Peyer's patch (tissue), 4 donors: ENCODE measurements at places on chromosomes 3 and 15.

- DNase-seq = no peak
Measured at GRCh38 chr15:90205050-90205848, 4.1 kb downstream of the SEMA4B start.

DNA sequence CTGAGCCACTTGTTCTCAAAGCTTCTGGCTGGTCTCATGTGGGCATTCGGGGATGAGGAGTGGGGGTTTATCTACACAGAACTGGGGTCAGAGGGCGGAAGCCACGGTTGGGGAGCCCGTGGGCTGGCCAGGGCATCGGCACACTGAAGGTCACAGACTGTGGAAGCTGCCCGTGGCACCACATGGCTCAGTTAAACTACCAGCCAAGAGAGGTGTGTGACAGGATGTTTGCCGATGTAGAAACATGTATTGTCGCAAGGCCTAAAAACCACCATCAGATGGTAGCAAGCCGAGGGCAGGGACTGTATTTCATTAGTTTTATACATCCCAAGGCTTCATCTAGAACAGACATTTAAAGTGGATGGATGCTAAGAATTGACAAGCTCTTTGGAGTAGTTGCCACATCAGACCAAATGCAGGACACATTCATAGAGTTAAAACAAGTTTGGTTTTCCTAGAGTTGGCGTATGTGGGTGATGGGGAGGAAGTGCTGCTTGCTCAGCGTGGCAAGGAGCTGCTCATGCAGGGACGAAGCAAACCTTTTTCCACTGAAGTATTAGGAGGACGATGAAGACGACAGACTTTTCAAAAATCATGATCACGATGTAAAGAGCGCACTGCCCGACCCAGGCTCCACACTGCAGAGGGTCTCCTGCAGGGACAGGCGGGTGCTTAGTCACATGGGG is 9.6 kb upstream of the MUSTN1 start:
- DNase-seq = no peak

DNA sequence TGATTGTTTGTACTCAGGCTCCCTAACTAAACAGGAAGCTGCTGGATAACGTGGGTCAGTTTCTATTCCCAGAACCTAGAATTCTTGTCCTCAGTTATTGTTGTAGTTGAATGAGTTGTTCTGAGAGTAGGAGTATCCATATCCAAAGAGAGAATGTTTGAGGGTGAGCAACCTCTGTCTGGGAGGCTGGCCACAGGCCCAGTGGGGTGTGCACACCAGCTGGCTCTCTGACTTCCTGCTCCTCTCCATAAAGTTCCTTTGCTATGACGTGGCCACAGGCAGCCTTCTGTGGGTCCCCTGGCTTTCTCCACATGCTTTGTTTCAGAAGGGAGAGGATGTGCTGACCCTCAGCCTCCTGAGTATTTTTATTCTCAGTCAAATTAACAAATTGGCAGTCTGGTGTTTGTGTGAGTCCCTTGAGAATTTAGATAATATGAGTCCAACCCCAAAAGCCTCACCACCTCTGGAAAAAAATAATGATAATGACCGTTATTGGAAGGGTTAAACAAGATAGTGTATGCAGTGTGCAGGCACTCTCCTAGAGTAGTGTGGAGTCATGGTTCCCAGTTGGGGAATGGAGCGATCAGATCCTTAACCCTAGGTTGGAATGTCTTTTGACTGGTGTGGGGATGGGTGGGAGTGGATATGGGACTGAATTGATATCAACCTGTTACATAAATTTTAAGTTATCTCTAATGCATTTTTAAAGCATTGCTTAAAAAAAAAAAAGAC is 47.6 kb upstream of the MED12L start:
- no peak for DNase-seq

GRCh38 chr3:136276049-136276755 is 26.1 kb downstream of the PCCB start:
- DNase-seq = no peak

DNA sequence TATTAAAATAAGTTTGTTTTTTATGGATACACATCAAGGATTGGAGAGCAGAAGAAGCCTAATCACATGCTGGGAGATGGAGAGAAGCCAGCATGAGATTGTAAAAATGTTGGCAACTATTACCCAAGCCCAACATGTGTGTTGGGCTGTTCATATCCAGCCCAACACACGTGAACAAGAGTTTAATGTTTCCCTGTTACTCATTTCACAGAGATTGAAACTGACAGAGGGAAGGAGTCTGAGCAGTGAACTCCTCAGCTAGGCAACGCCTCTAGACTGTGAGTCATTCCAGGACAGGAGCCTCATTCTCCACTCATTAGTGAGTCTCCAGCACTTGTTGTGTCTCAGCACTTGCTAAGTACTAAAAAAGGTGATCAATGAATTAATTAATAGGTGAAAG is 43.2 kb upstream of the CMSS1 start:
- DNase-seq = no peak

DNA sequence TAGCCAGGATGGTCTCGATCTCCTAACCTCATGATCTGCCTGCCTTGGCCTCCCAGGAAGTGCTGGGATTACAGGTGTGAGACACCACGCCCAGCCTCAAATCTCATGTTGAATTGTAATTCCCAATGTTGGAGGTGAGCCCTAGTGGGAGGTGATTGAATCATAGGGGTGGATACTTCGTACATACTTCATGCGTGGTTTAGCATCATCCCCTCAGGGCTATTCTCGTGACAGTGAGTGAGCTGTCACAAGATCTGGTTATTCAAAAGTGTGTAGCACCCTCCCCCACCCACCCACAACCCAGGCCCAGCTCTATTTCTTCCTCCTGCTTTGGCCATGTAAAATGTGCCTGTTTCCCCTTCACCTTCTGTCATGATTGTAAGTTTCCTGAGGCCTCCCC is 236.9 kb upstream of the IL12A start:
- no peak for DNase-seq

DNA sequence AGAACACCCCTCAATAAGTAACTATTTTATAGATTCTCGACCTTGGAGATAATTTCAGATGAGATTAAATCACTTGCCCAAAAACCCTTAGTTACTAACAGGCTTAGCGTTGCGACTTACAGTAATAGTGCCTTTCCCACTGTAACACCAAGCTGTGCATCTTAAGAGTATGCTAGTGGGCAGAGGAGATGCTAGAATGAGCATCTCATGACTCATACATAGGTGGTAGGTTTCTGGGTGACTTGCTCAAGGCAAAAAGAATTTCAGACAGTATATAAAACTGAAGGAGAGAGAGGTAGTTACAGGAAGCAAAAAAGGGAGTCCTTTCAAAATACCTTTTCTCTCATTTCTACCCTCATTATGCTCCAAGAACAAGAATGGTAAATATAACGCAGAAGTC is 3.9 kb downstream of the KATNBL1 start:
- DNase-seq = no peak

DNA sequence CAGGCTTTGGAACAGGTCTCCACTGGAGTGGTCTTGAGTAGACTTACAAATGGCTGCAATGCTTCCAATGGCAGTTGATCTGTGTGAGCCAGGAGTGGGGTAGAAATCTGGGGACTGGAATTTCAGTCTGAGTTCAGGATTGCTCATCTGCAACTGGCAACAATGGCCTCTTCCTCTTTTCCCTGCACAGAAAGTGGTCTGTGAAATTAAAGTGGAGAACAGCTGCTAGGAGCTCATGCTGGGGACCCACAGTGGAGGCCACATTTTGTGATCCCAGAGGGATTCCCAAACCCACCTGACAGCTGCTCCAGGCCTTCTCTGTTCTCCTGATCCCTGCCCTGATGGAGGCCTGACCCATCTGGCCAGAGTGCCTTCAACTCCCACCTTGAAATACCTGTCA is 49.6 kb downstream of the CEMIP start:
- no peak for DNase-seq

DNA sequence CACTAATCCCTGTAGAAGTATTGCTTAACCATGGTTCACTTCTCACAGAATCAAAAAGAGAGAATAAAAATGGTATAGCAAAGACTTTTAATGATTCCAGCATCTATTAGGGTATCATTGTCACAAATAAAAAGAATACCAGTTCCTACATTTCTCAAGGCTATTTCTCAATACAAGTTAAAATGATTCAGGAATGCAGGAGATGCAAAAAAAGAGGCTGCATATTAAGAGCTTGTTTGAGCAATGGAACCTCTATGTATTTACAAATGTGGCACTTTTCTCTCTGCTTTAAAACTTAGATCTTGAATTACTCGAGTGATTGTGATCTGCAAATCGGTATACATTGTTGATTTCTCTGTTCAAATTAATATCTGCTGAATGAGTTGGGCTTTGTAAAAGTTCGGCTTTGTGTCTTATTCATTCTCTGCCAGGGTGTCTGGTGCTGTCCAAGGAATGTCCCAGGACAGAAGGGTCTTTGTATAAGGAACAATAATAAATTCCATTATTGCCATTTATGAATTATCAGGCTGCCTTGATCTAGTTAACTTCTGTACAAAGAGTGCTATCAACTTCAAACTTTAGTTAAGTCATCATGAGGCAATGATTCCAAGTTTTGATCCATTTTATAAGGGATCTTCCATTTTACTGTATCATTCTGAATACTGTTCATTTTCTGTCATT is 364.2 kb downstream of the RBMS3 start:
- DNase-seq = no peak

DNA sequence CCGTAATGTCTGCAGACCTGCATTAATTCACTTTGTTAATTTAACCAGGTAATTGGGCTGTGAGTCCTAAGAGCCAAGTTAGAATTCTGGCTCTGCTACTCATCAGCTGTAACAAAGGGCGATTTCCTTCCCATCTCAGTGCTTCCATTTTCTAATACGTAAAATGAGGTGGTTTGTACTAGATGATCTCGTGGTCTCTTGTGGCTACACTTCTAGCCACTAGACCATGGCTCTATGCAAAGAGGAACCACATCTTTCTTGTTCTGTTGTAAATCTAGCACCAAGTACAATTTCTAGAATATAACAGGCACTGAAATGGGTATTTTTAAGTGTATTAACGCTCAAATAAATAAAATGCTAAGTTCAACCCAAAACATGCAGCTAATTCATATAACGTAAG is 174.4 kb upstream of the THBS1 start:
- DNase-seq = no peak

DNA sequence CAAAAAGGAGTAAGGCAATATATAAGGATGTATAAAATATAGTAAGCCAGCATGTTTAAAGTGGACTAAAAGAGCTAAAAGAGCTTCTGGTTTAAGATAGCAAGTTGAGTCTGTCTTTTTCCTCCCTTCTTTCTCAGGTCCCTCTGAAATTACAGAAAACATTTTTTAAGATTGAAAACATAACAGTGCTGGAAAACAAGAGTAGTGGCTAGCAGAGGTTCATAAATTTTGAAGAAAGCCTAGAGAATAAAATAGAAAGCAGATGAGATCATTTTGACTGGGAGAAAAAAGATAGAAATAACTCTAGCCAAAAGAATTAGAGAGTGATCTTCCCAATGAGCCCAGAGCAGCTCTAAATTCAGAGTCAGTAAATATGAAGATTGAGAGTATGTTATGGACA is 41.9 kb downstream of the ATP8B4 start:
- no peak for DNase-seq

- no peak for DNase-seq
Measured at GRCh38 chr3:122021037-122021436, 1.0 kb downstream of the ILDR1 start.

DNA sequence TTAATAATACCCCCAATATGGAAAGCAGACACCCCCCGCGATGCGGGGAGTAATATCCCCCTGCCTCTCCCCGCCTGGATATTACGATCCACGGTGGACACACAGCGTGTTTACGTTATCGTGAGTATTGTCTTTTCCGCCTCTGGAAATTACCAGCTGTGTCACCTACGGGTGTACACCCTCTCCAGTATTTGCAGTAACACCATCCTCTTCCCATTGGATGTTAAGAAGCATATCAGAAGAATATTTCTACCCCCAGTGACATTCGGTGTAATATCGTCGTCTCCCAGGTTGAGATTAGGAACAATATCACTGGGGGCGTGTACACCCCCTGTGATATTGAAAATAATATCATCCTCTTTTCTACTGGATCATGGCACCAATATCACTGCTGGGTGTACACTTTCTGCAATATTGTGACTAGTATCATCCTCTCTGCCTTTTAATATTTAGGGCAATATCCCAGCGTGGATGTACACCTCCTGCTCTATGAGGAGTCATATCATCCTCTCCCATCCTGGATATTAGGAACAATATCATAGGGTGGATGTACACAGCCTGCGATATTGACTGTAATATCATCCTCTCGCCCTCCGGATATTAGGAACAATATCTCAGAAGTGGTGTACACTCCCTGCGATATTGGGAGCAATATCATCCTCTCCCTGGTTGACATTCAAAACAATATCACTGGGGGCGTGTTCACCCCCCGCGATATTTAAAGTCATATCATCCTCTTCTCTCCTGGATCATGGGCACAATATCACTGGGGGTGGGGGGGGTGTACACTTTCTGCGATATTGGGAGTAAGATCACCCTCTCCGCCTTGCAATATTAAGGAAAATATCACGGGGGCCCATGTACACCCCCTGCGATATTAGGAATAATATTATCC is 20.3 kb upstream of the BMF start:
- DNase-seq = no peak

DNA sequence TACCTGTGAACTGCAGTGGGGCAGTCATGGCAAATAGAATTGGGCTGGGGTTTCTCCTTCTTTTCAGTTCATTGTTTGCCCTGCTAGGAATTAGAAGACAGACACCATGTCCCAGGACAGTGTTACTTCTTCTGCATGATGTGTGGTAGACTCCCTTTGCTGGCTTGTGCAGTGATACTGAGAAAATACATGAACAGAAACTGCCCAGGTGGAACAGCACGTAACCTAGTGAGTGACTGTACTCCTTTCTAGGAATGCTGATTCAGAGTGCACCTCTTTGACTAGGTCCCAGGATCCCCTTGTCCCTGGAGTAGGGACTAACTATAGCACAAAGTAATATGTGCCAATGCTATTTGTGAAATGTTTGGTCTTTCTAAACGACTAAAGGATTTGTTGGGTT is 10.7 kb upstream of the SLC22A13 start:
- no peak for DNase-seq
